ENCODE measurements at places on chromosomes 4 and X.

DNA sequence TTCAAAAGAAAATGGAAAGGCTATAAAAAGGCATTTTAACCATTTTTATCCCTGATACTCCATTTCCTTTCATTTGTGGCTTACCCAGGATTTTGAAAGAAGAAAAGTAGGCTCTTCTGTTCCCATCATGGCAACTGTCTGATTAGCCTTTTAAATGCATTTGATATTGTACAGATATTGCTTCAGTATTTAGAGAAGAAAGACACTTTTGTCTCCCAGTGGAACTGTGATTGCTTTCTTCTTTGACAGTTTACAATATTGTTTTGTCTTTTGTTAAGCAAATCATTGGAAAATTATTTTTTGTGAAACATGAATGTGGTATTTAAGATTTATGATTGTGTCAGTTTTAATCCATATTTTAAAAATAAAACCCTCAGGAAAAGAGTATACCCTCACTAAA is 297.4 kb upstream of the TACR3 start:
- DNase-seq: no peak

- no peak for DNase-seq
These were observed 148.1 kb upstream of the FAM9B start for GRCh38 chrX:9182041-9182440.

DNA sequence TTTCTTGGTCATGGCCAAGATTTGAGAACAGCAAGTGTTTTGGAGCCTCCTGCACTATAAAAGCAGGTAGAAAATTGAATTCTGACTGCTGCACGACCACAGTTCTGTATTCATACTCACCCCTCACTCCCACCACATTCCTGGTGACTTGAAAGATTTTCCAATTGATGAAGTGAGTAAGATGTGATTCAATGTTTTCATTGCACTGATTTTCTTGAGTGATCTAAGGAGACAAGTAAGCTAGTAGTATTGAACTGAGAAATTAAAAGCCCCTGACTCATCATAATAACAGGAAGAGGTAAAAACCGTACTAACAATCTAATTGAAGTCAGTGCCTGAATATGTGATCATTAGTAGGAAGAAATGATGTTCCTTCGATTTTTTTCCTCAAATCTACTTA is 6.1 kb upstream of the SEC24D start:
- DNase-seq: no peak

- DNase-seq: no peak
These were observed 59.4 kb downstream of the MTHFD2L start for GRCh38 chr4:74217365-74217764.

GRCh38 chr4:140076307-140076706 is 77.7 kb downstream of the MAML3 start:
- DNase-seq: no peak

- DNase-seq: no peak
These were observed 129.1 kb upstream of the SMAD1 start for GRCh38 chr4:145352438-145353145.

DNA sequence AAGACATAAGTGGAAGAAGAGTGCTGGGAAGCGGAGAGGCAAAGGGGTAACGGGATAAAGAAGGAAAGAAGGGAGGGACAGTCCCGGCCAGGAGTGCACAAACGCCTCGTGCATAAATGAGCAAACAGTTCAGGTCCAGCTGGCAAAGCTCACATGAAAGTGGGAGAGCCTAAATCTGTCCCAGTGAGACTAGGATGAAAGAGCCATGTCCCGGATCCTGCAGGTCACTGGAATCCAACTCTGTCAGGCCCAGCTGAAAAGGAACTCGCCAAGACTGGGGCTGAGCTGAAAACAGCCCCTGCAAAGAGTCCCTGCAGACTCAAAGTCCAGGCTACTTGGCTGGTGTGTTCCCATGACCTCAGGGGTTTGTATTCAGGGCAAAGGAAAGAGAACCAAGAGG is 38.0 kb upstream of the CRMP1 start:
- no peak for DNase-seq

All from T-helper 2 cell (primary cell).